ENCODE measurements at places on chromosomes 5 and 9.

GRCh38 chr5:77087484-77088261 is 588 bp upstream of the ZBED3 start:
- DNase-seq, result no peak

GRCh38 chr9:114096041-114096511 is 3.0 kb downstream of the KIF12 start:
- DNase-seq, result no peak

DNA sequence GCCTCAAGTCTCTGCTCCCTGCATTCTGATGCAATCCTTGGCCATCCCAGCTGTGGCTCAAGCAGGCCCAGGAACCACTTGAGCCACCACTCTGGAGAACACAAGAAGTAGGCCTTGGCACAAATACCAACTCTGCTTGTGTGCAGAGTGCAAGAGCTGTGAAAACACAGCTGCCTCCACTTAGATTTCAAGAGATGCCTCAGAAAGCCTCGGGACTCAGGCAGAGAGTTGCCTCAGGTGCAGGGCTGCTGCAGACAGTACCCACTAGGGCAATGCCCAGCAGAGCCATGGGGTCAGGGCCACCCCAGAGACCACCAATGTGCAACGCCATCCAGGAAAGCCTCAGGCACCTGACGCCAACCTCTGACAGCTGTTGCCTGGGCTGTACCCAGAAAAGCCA is 82.4 kb downstream of the FREM1 start:
- DNase-seq, result no peak

DNA sequence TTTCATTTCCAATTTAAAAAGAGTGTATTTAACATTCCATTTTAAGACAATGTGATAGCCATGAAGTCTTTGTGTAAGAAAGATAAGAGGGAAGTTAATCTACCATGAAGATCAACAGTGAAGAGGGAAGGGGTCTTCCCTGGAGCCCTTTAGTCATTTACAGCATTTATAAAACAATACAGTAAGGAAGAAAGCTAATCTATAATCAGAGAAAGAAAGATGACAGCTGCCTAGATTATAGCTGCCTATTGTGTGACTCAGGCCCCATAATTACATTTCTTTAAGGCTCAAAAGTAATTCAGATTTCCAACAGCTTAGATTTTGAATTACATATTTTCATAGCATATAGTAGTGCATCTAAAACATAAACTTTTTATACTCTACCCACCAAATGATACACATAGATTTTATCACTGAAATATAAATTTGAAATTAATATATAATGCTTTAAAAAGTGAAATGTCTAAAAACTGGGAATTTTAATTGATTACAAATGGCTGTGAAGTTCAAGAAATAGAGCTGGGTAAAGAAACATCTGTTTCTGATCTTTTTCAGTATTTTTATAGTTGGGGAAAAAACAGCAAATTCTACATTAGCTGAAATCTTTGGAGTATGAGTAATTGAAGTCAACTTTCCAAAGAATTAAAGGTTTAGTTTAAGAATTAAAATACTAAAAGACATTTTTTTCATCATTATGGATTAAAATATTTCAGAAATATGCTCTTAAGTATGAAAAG is 89.6 kb downstream of the RIC1 start:
- DNase-seq, result no peak

DNA sequence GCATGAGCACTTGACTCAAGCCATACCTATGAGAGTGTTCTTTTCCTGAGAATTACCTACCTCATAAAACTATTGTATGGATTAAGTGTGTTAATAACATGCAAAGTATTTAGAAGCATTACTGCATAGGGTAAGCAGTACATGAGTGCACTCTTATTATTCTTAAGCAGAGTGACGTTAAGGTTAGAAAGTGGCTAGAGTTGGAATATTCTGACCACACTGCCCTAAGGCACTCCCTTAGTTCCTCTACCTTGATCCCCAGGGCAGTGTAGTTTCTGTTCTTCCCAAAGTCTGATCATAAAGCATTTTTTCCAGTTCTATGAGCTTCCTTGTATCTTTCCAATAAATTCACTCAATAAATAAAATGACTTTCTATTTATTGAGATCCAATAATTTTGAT is 189.2 kb downstream of the PCSK1 start:
- DNase-seq, result no peak

- DNase-seq, result no peak
These were observed 187.1 kb upstream of the WWC1 start for GRCh38 chr5:168104350-168104749.

DNA sequence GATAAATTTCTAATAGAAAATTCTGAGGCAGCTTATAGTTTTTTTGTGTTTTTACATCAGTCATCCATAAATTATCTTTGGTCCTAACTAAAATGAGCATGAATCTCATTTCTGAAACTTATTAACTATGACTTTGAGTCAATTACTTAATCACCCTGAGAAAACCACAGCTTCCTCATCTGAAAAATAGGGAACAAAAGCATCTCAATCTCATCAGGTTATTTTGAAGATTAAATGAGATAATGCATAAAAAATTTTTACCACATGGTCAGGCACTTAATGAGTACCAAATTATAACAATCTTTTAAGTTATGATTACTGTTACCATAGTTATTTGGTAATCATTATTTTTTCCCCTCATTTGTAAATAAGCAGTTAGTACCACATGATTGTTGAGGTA is 279.1 kb downstream of the MAST4 start:
- no peak for DNase-seq

- DNase-seq, result no peak
These were observed 7.1 kb upstream of the RNF145 start for GRCh38 chr5:159216454-159216853.

DNA sequence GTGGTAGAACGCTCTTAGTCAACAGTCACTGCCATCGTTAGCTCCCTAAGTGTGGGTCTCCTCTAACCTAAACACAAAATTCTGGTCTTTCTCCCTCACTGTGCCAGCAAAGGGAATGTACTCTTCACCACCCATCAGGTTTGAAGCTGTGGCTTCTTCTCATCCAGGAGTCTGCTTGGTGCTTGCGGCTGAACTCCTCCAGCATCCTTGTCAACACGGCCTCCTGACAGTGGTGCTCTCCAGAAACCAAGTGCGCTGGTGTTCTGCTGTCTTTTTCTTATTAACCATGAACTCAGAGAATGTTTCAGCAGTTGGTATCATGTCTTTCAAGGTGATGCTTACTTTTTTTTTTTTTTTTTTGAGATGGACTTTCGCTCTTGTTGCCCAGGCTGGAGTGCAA is 23.9 kb upstream of the LPCAT1 start:
- DNase-seq, result no peak

DNA sequence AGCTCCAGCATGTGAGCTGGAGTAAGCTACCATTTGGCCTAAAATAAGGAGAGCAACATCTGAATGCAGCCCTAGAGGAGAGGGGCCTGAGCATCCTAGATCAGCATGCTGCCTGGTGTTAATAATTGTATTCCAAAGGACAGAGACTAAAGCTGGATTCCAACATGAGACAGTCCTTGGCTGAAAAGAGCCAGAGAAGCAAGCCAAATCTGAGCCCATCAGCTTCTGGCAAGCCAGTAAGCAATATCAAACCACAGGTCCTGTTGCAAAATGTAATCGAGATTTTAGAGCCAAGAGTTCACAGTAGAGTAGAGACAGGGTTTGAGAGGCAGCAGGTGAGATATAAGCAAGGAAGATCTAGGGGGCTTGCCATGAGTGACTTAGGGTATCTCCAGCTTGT is 42.3 kb upstream of the DMAC1 start:
- no peak for DNase-seq

DNA sequence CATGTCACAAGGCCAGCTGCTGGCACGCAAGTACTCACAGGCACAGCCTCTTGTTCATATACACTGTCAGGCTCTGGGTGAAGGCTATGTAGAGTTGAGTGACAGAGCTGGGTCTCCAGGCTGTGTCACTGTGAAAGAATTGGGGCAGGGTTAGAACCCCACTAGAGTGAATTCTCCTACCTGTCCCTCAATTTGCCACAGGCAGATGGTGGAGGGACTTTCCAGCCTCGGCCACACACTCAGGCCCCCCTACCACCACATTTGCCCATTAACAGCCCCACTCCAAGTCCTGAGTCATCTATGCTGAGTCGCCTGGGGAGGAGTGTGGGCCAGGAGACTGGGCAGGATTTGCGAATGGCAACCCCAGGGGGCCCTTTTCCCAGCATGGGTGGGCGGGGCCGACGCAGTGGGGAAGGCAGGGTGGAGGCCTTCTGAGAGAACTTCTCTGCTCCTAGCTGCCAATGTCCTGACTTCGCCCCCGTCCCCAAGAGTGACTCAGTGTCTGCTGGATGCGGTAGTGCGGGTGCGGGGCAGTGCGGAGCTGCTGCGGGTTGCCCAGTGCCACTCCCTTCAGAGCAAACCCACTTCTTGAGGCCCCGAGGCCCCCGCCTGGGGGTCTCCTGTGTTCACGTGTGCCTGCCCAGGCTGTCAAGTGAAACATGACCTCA is 50.3 kb upstream of the PSD2 start:
- no peak for DNase-seq

DNA sequence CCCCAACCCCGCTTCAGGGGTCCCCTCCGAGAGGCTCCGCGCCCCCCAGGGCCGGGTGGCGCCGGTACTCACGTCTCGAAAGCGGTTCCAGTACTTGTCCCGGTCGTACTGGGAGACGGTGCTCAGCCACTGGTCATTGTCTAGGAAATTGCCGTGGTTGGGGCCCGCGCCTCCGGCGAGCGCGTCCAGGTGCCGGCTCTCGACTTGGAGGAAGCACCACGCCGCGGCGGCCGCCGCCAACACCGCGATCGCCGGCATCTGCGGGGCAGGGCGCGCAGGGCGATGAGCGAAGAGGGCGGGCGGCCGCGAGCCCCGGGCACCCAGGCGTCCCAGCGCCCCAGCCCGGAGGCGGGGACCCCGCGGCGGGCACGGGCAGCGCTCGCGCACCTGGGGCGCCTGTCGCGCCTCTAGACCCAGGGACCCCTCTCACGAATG is 808 bp downstream of the SPOCK1 start:
- no peak for DNase-seq

DNA sequence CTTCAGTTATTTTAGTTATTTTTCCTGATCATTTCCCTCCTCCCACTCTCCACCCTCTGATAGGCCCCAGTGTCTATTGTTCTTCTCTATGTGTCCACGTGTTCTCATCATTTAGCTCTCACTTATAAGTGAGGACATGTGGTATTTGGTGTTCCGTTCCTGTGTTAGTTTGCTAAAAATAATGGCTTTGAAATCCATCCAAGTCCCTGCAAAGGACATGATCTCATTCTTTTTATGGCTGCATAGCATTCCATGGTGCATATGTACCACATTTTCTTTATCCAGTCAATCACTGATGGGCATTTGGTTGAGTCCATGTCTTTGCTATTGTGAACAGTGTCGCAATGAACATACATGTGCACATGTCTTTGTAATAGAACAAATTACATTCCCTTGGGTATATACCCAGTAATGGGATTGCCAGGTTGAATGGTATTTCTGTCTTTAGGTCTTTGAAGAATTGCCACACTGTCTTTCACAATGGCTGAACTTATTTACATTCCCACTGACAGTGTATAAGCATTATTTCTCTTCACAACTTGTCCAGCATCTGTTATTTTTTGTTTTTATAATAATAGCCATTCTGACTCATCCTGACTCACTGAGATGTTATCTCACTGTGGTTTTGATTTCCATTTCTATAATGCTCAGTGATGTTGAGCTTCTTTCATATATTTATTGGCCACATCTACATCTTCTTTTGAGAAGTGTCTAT is 17.2 kb upstream of the DIRAS2 start:
- no peak for DNase-seq

GRCh38 chr9:36895744-36896260 is 138.3 kb downstream of the PAX5 start:
- no peak for DNase-seq

- no peak for DNase-seq
These were observed 142.4 kb downstream of the C9orf152 start for GRCh38 chr9:110065532-110065931.

DNA sequence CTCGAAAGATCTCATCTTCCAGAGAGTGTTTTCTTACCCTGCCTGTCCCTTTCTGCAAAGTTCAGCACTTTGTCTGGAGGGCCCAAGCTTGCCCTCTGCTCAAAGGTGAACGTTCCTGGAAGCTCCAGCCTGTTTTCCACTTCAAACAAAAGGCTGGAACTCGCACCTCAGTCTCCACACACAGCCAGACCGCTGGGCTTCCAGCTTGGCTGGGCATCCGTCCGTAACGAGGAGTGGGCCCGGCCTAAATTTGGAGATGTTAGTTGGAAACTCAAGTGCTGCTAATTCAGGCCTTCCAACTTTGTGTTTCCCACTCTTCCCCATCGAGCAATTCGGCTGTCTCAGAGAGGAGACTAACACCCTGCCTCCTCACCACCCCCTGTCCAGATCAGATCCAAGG is 35.1 kb downstream of the FGF18 start:
- no peak for DNase-seq

DNA sequence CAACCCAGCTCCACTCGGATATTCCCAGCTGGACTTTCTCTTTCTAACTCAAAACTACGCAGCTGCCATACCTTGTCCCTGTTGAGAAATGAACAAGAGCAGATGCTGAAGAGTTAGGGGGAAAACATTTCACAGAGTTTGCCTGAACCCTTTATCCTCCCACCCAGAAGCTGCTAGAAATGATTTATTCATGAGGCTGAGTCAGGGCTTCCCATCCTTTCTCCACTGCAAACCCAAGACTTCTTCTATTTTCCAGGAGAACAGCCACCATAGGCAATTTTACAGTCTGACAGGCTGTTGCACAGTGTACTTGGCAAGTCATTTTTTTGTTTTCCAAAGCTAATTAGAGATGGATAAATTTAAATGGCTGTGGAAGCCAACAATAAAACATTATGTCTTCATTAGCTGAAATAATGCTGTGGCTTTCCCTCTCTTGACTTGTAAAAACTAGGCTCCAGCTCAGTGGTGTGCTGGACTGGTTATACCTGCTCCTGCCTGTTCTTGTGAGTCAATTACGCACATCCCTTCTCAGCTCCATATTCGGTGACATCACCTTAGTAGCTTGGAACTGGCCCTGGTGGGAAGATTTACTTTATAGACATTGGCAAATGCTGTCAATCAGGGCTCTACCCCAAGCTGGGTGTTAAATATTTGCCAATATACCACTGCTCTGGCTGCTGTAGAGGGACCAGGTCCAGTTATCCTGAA is 71.9 kb downstream of the KIF4B start:
- no peak for DNase-seq

DNA sequence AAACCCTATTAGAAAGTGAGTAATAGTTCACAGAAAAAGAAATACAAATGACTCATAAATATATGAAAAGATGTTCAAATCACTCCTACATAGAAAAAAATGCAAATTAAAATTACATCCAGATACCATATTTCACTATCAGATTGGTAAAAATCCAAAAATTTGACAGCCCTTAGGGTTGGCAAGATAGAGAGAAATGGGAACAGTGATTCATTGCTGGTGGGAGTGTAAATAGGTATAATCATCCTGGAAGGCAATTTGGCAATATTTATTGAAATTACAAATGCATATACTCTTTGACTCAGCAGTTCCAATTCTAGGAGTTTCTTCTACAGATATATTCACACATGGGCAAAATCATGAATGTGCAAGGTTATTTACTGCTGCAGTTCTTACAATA is 273.5 kb downstream of the NR2F1-AS1 start:
- no peak for DNase-seq

DNA sequence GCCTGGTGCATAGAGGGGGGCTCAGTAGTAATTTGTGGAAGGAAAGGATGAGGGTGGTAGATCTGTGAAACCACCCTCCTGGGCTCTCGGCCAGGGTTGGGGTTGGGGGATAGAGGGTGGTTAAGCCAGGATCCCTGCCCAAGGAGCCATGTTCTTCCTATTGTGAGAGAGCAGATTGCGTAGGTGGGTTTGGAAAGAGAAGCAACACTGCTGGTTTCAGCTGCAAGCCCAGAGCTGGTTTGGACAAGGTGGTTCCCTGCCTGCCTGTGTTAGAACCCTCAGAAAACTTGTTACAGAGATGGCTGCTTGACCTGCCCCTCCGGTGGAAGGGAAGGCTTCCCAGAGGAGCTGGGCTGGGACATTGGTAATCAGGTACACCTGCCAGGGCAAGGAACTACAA is 131.2 kb upstream of the HAND1 start:
- no peak for DNase-seq
